ENCODE measurements at places on chromosomes 11 and 22.
A peak's percentile ranks its signal among the peaks of the same experiment; 100 is the strongest.

DNA sequence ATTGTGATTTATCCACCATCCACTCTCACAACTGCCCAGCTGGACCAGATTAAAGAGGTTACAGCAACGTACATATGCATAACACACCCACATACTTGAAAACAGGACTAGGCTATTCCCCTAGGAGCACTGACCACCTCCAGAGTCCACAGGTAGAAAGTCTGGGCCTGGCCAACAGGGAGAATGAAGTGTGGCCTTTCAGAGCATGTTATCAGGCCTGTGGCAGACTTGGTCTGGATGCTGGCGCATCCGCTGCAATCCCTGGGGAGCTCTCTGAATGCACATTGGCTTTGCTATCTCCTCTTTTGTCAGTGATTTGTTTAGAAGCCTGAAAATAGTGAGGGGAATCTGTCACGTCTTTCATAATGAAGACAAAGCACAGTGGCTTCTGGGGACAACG, 86.7 kb downstream of the C11orf58 start:
- DNase-seq, result no peak

GRCh38 chr11:121037016-121037415, 13.1 kb downstream of the TBCEL start:
- no peak for DNase-seq

GRCh38 chr22:24594569-24595120, 1.8 kb upstream of the LRRC75B start:
- no peak for DNase-seq

- peak; percentile 89 for DNase-seq
These were observed 83.9 kb downstream of the ETS1 start for GRCh38 chr11:128503245-128503991.

GRCh38 chr11:78344094-78344493, 73.5 kb downstream of the GAB2 start:
- DNase-seq, result no peak

DNA sequence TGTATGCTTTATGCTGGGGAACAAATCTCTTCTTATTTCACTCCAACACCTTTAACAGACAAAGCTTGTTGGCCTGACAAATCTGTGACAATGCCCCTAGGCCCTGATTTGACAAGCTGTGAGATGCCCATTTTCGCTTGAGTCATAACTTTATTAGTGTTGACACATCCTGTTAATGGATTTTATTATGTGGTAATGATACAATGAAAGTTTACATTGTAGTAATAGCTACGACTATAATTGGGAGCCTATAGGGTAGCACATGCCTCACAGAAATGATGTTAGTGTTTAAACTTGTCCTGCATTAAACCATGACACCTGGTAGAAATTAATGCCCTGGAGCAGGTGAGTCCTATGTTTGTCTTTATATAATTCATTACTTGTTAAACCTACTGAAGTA, 3.3 kb upstream of the MMP10 start:
- DNase-seq, result no peak

DNA sequence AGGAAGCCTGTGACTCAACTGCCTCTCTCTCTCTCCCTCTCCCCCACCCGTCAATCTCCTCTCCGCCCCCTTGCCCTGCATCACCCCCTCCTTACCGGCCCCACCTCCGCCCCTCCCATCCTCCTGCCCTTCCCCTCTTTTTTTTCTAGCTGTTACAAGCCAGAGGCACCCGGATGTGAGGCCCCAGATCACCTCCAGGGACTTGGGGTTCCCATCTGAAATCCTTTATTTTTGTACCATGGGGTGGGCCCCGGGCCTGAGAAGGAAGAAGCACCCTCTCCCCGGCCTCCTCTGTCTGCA, 10.8 kb downstream of the KCTD17 start:
- DNase-seq, result no peak

- no peak for DNase-seq
These were observed 175.2 kb downstream of the NELL1 start for GRCh38 chr11:20844630-20845029.

GRCh38 chr11:94186342-94187203, 57.9 kb downstream of the PANX1 start:
- no peak for DNase-seq

DNA sequence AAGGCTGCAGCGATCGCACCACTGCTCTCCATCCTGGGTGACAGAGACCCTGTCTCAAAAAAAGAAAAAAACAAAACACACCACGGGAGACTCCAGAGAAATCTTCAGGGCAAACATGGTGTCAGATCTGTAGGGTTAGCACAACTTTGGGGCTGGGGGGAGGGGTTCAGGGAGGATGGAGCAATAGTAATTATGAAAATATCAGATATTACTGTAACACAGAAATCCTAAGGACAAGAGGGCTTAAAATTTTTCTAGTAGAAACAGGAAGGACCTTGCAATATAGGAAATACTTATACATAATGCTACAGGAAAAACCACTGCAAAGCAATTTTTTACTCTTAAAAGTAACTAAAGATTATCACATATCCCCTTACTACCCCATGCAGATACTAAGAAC, 13.8 kb downstream of the EIF4ENIF1 start:
- DNase-seq, result no peak

Measured in astrocyte of the spinal cord (primary cell).